ENCODE measurements at places on chromosomes 1 and 21.

DNA sequence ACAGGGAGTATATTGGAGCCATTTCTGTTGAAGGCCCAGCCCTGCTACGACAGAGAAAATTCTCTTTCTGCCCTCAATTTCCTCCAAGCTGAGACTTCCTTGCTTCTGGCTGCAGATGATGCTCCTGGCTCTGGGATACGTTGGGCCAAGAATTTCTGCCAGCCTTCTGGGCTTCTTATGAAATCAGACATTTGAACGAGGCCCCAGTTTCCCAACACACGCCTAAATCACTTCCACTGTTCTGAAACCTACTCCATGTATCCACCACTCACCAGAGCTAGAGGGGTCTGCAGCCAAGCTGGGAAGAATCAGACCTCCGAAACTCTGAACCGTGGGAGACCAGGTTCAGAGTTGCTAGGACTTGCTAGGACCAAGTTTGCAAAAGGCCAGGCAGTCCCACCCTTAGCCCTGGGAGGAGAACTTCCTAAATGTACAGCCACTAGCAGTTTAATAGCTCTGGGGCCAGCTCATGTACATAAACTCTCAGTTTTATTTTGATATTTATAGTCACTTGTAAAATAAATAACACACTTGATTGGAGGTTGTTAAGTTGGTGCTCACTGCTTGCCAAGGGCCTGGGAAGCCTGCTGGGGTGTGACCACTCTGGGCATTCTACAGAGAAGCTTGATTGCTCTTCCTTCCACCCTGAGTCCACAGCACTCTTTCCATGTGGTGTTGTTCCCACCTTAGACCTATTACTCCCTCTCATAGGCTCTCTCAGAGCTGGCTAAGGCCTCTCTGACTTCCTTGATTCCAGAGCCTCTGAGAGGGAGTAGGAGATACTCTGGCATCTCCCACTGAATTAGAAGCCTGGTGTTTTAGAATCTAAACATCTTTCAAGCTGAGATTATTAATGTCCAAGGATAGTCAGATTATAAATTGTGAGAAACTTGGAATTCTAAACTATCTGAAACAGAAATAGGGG is 83.4 kb upstream of the TRABD2B start:
- no peak for DNase-seq

GRCh38 chr1:156401681-156402081 is 32.7 kb downstream of the RHBG start:
- DNase-seq, result no peak

- no peak for DNase-seq
Observed at GRCh38 chr1:156543066-156543465, 29.3 kb downstream of the IQGAP3 start.

GRCh38 chr1:215539803-215540570 is 27.1 kb upstream of the KCTD3 start:
- no peak for DNase-seq

GRCh38 chr21:42688841-42689371 is 35.5 kb downstream of the PDE9A start:
- no peak for DNase-seq

- DNase-seq, result no peak
Observed at GRCh38 chr1:81836007-81836626, 35.4 kb downstream of the ADGRL2 start.

- DNase-seq, result no peak
Observed at GRCh38 chr1:84387480-84388163, 10.7 kb upstream of the DNASE2B start.

- no peak for DNase-seq
Observed at GRCh38 chr1:223771469-223771813, 59.1 kb downstream of the CAPN2 start.

DNA sequence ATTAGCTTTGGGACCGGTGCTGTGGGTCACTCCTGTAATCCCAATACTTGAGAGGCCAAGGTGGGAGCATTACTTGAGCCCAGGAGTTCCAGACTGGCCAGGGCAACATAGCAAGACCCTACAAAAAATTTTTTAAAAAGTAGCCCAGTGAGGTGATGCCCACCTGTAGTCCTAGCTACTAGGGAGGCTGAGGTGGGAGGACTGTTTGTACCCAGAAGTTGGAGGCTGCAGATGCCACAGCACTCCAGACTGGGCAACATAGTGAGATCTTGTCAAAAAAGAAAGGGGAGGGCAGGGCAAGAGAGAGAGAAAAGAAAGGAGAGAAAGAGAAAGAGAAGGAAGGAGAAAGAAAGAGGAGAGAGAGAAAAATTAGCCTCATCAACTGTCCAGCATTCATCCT is 6.3 kb downstream of the ITSN1 start:
- no peak for DNase-seq

- no peak for DNase-seq
Observed at GRCh38 chr1:237873487-237874211, 17.1 kb downstream of the ZP4 start.

DNA sequence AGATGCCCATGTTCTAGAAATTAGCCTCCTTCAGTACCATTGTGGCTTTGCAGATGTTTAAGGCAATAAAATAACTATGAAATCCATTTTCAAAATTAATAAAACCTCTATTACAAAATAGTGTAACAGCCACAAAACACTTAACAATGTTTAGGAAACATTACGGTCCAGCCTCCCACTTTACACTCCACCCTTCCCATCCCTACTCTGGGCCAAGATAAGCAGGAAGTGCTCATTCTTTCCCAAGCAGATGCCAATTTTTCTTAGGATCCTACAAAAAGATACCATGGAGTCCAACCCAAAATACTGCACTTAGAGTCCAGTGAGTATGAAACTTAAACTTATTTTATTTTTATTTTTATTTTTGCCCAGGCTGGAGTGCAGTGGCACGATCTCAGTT is 150.8 kb downstream of the NR5A2 start:
- no peak for DNase-seq

GRCh38 chr1:114108751-114109255 is 44.9 kb downstream of the SYT6 start:
- DNase-seq, result no peak

DNA sequence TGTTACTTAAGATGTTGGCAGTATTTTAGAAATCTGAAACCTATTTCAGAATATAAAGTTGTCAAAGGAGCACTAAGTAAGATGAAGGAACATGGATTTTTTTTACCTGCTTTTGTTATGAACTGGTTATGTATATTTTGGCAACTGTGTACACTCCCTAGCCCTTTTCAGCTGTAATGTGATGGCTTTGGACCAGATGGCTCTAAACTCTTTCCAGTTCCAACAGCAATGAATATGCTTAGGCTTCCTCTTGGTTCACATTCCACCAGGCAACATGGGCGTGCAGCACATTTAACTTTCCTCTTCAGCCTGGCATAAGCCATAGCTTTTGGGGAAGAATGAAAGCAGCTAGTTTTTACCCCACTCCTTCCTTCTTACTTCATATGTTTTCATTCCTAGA is 95.6 kb upstream of the ADAMTS5 start:
- no peak for DNase-seq

- no peak for DNase-seq
Observed at GRCh38 chr1:28507247-28507645, 1.4 kb downstream of the RCC1 start.

GRCh38 chr1:39333296-39333695 is 128.8 kb downstream of the MACF1 start:
- no peak for DNase-seq
